ENCODE measurements at places on chromosomes 1 and 21.
A peak's percentile ranks its signal among the peaks of the same experiment; 100 is the strongest.

- no peak for DNase-seq
These were observed 241.3 kb downstream of the PLA2G4A start for GRCh38 chr1:187070076-187070475.

GRCh38 chr1:20383631-20384030 lies 93.0 kb downstream of the VWA5B1 start:
- no peak for DNase-seq

GRCh38 chr1:9181990-9182783 lies 52.4 kb upstream of the H6PD start:
- no peak for DNase-seq

DNA sequence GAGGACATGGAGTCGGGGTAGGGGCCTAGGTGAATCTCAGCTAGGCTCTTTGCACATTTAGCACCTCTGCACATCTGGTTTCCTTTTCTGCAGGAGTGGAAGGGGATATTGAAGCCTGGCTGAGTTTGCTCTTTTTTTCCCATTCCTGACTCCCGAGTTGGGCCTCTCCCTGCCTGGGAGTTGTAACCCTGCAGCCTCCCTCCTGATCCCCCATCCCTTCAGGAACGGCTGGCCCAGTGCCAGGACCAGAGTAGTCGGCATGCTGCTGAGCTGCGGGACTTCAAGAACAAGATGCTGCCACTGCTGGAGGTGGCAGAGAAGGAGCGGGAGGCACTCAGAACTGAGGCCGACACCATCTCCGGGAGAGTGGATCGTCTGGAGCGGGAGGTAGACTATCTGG lies 836 bp downstream of the OLFML3 start:
- DNase-seq, result no peak

DNA sequence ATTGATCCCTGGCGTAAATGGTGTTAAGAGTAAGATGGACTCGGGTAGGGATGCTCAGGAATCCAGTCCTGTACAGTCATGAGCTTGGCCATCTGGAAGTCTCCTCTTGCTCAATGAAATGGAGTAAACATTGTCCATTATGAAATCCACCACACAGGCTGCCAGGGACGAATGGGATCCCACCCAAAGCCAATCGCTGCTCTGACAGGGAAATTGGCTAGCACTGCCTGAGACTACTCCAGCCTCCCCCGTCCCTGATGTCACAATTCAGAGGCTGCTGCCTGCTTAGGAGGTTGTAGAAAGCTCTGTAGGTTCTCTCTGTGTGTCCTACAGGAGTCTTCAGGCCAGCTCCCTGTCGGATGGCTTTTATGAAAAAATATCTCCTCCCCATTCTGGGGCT lies at the start of gene HSD11B1:
Gene HSD11B1 (plus strand): TSS at position 263 of the 400 bp plus-strand sequence. CDS start 97 bp downstream, at position 360.
- DNase-seq, result peak; percentile 81

DNA sequence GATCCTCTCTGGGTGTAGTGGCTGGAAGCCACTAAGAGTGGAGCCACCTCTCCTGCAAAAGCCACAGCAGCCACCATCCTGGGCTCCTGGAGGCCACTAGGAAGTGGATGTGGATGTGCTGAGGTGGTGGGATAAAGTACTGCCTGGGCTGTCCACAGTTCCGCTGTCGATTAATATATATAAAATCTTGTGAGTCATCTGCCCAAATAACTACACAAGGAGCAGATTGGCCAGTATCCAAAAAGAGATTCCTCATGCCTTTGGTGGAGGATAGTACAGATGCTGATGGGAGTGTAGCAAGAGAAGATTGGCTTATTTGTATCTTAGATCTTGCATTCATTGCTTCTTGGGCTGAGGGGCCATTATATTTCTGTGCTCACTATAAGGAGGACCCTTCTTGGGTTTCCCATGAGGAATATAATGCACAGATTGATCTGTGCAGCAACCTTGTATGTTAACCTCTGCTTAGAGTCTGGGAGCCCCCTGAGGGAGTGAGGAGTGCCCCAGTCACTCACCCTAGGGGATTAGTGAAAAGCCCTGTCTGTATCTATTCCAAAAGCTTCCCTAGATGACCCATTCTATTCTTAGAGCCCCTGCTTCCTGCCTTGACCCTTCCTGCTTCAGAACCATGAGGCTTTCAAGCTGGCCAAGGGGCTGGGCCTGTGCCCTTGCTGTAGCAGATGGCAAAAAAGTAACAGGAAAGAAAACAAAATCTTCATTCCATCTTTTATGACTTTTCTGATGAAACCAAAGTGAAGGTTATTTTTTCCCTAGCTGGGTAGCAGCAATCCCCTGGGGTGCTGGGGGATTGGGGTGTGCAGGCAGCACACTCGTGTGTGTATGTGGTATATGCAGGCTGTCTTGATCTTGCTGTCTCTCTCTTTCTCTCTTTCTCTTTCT lies 31.7 kb downstream of the RCSD1 start:
- no peak for DNase-seq

DNA sequence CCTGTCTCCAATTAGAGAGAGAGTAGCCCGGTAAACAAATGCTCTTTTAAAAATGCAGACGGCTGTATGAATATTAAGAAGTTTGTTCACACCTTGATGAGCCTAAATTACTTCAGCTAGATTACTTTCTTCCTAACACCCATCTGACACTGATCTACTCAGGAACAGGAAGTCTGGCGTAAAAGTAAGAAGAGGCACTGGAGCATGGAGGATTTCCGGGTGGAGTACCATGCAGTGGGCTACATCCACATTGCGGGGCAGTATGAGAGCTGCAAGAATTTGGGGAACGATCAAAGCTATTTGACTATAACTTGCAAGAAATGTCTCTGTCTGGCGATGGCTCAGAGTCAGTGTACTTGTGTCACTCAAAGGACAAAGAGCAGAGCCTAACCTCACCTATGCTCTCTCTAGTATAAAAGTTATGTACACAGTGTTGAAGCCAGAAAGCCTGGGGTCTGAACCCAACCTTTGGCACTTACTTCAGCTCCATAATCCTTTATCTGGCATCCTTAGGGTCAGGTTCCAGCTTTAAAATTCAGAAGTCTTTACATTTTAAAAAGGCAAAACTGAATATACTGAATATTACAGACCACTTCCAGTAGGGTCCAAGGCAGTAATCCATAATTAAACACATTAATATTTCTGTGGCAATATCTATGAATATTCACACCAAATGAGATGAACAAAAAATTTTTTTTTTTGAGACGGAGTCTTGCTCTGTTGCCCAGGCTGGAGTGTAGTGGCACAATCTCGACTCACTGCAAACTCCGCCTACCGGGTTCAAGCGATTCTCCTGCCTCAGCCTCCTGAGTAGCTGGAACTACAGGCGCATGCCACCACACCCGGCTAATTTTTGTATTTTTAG lies 7.9 kb upstream of the GNPAT start:
- no peak for DNase-seq

GRCh38 chr21:38769191-38769780 lies 36.4 kb upstream of the ETS2 start:
- no peak for DNase-seq

DNA sequence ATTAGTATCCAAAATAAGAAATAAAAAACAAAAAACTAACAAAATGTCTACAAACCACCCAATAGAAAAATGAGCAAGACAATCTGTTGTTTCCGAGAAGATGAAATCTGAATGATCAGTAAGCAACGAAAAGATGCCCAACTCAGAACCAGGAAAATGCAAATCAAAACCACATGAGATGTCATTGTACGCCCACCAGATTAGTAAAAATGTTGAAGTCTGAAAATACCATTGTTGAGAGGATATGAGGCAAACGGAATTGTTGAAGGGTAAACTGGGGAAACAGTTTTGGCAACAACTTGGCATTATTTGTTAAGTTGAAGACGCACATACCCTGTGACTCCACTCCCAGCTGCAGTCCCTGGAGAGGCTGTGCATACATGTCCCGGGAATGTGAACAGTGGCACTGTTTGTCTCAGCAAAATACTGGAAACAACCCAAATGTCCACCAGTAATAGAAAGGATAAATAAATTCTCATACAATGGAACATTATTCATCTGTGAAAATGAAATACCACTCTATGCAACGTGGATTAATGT lies 10.6 kb downstream of the ZBTB17 start:
- peak; percentile 41 for DNase-seq

GRCh38 chr1:184162281-184162680 lies 110.8 kb downstream of the TSEN15 start:
- no peak for DNase-seq

GRCh38 chr1:13228343-13228781 lies 2.4 kb upstream of the PRAMEF18 start:
- DNase-seq, result no peak

GRCh38 chr1:3410142-3410925 lies 44.1 kb upstream of the ARHGEF16 start:
- DNase-seq, result peak; percentile 36

DNA sequence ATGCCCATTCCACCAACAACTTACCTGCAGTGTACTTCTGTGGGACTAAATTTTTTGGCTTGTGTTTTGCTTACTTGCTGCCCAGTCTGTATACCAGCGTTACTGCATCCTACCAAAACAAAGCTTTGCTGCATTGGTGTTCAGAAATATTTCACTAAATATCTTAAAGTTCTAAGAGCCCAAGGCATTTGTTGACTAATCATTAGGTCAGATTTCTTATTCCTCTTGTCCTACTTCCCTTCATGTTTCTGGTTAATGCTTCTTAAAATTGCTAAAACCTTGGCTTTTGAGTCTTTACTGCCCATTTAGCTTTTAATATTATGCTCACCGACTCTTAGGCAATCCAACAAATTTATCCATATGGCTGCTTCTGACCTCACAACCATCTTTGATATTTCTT lies 161.8 kb downstream of the DPYD start:
- no peak for DNase-seq

GRCh38 chr1:1394116-1394515 lies 5.0 kb downstream of the CCNL2 start:
- no peak for DNase-seq

DNA sequence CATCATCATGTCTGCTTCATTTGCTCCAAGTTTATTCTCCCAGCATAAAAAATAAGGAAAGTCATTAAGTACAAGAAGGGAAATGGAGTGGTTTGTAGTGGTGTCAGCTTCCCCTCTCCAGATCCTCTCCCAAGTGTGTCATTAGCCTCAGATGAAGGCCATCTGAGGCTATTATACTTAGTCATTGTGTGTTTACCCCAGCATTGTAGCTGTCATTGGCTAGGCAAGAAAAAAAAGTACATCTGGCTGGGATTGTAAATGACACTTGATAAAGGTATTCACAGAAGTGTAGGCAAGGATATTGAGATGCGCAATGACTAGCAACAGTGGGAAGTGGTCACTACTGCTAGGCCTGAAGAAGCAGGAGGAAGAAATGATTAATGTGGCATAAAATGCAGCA lies 316.9 kb upstream of the SGIP1 start:
- no peak for DNase-seq

GRCh38 chr21:37079211-37079824 lies 6.3 kb downstream of the TTC3 start:
- DNase-seq, result no peak

- DNase-seq, result no peak
These were observed 10.8 kb downstream of the OBSCN start for GRCh38 chr1:228218513-228219244.

DNA sequence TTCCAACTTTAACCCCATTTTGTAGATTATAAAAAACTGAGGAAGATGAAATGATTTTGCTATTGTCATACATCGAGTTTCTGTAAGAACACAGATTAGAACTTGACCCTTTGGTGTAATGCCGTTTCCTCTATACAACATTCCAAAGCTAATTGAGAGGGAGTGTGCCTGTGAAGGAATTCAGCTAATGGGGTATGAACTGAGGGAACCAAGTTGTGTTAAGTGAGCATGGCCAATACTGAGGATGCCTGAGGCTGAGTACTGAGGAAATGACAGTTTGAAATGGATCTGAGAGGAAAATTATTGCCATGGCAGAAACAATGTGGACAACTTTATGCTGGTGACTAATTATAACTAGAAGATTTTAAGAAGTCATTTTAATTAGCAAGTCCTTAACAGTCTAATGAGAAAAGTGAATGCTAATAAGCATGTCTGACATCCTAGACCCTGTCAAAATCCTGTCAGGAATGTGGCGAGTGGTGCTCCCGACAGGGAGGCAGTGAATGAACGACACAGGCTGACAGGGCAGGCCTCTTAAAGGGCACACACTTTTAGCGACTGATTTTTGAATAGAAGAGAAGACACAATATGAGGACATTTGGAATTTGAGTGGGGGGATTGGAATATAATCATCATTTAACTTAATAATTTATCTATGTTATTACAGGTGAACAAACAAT lies 262.5 kb downstream of the HLX start:
- no peak for DNase-seq

DNA sequence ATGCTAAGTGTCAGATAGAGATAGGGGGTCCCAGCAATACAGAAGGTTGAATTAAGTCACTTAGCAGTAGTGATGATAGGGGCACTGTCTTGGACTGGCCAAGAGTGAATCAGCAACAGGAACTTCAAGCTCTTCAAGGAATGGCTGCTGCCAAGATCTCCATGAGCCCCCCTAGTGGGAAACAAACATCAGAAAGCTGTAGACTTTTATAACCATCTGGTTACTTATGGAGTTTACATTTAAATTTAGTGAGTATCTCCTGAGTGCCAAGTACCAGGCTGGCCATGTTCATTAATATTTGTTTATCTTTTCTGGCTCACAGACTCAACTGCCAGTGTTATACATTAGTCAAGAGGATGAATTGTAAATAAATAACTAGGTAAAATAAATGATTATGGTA lies 327.3 kb downstream of the TTLL7 start:
- DNase-seq, result no peak

DNA sequence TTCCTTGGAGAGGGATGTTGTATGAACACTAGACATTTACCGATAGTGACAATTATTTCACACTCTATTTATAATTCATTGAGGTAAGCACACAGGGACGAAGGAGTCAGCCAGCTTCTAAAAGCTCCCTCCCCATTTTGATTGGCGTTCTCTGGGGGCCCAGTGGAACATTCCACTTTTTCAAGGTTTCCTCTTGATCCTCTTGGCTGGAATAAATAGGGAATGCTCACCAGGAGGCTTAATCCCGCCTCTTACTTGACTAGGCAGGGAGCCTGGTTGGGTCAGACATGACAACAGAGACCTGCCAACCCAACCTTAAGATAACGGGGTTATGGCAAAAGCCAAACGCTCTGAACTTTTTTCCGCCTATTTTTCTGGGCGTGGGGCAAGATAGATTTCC lies 974 bp downstream of the ACTN2 start:
- DNase-seq, result no peak

DNA sequence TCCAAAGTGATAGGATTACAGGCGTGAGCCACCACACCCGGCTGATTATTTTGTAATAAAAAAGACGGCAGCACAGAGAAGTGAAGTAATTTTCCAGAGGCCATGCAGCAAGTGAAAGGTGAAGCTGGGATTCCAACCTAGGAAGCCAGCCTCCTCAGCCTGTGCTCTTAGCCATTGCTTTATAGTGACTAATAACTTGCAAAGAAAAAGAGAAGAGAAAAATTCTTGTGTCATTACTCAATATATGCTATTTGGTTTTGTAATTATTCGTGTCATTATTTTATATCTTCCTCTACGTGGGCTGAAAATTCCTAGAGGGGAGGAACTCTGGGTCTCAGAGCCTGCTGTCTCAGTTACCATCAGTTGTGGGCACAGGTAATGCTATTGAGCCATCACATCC lies 1.6 kb upstream of the IER5 start:
- DNase-seq, result no peak

GRCh38 chr21:27818847-27819246 lies 852.0 kb upstream of the ADAMTS5 start:
- no peak for DNase-seq

Data from occipital lobe (tissue), 3 donors.